Thyroid gland (tissue), 4 donors: ENCODE measurements at places on chromosomes 2 and 18.

DNA sequence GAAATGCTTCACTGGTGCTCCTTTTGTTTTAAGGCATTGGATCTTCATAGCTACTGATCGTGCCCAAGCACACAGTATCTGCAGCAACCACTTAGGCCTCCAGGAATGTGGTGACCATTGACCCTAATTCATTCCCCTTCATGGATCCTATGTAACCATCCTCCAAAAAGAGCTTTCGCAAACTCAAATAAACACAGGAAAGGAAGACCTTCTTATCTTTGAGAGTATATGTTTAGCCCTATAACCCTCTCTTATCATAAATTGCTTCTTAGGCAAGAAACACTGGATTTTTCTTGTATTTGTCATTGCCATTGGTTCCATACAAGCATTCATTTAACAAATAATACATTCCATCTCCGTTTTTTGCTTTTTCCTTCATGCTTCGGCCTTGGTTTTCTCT lies 4.1 kb upstream of the TTR start:
- no peaks in the 10 kb centered on the region for H3K36me3 ChIP-seq
- H3K27me3 ChIP-seq: no peaks in the 10 kb centered on the region
- no peak overlapping the region for H3K4me3 ChIP-seq
- no peak overlapping the region for H3K27ac ChIP-seq

DNA sequence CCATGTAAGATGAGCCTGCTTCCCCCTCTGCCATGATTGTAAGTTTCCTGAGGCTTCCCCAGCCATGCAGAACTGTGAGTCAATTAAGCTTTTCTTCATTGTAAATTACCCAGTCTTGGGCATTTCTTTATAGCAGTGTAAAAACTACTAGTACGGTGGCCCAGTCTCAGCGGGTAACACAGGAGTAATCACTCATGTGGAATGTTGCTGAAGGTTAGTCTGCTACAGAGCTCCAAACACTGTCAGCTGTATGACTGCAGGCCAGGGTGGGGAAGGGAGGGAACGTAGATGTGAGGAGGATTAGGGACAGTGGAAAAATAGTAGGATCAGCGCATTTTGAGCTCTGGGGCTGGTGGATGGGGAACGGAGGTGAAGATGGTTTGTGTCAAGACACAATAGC lies 711.2 kb upstream of the SOX11 start:
- no peaks in the 10 kb centered on the region for H3K36me3 ChIP-seq
- no peaks in the 10 kb centered on the region for H3K4me1 ChIP-seq
- no peak for DNase-seq
- H3K27me3 ChIP-seq: no peaks in the 10 kb centered on the region

DNA sequence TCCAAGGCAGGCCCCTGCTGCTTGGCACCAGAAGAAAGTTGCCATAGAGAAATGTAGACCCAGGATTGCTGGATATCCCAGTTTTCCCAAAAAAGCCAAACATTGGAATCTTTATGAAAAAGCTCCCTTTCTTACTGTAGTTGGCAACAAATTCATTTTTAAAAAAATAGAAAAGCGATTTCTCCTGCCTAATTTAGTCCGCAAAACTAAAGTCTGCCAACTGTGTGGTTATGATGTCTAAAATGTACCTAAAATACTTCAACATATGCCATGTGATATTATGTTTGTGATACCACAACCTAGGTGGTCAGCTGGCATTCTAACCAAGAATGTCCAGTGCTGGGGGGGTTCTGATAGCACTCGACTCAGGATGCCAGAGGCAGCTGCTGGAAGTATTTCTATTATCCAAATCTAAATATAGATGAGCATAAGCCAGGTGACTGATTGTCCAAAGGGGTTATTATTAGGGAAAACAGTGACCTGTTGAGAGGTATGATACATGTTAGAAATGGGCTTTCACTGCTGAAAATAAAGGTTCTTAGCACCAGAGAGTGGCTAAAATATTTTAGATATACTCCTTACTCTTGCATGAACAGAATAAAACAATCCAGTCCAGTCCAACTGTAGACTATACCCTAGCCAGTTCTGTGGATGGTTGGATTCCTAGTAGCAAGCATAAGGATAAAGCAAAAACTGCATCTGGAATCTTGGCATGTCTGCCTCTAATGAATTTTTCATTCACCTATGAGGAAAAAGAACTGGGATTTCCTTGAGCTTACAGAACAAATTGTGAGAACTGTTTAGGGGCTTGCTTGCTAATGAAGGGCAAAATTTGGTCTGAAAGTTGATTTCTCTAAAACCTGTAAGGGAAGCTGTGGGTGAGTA lies 101.7 kb downstream of the STK39 start:
- H3K4me1 ChIP-seq: peaks cover 27% of the 10 kb centered on the region
- H3K27ac ChIP-seq: peak overlapping the region; percentile 41
- no peaks in the 10 kb centered on the region for H3K27me3 ChIP-seq
- no peak for DNase-seq

- peak overlapping the region; percentile 86 for H3K4me3 ChIP-seq
- H3K27me3 ChIP-seq: no peaks in the 10 kb centered on the region
- H3K36me3 ChIP-seq: no peaks in the 10 kb centered on the region
- H3K27ac ChIP-seq: peak overlapping the region; percentile 76
- H3K4me1 ChIP-seq: peaks cover 6% of the 10 kb centered on the region
Observed at GRCh38 chr2:55418512-55419232, 984 bp downstream of the CCDC88A start.

DNA sequence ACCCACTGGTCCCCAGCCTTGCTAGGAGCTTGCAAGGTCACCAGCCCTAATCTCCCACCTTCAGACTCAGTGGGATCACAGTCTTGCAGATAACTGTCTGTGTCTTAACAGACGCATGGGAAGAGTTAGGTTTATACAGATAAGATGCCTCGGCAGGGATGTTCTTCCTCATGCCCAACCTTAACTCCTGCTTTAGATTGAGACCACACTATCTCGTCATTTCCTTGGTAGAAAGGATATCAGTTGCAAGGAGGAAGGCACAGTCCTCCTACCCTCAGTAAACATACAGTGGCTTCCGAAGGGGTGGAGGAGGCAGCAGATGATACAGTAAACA lies 7.2 kb downstream of the NT5DC4 start:
- no peaks in the 10 kb centered on the region for H3K36me3 ChIP-seq
- DNase-seq: no peak
- H3K27ac ChIP-seq: no peak overlapping the region
- H3K4me1 ChIP-seq: peaks cover 21% of the 10 kb centered on the region
- H3K27me3 ChIP-seq: no peaks in the 10 kb centered on the region
- no peak overlapping the region for H3K4me3 ChIP-seq

DNA sequence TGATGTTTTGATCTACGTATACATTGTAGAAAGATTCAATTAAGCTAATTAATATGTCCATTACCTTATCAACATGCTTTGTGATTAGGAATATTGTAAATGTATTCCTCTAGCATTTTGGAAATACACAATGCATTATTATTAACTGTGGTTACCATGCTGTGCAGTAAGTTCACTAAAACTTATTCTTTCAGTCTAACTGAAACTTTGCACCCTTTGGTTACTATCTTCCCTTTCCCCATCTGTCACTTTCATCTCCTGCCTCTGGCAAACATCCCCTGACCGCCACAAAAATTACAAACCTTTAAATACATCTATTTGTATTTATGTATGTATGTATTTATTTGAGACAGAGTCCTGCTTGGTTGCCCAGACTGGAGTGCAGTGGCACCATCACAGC lies 388.0 kb downstream of the NYAP2 start:
- no peaks in the 10 kb centered on the region for H3K27me3 ChIP-seq
- H3K4me1 ChIP-seq: no peaks in the 10 kb centered on the region
- no peaks in the 10 kb centered on the region for H3K36me3 ChIP-seq
- H3K27ac ChIP-seq: no peak overlapping the region

GRCh38 chr18:43863180-43863579 lies 585.9 kb upstream of the SYT4 start:
- H3K27ac ChIP-seq: no peak overlapping the region
- no peak for DNase-seq
- H3K4me1 ChIP-seq: no peaks in the 10 kb centered on the region
- no peaks in the 10 kb centered on the region for H3K36me3 ChIP-seq
- no peak overlapping the region for H3K4me3 ChIP-seq
- H3K27me3 ChIP-seq: no peaks in the 10 kb centered on the region

GRCh38 chr2:229254206-229254605 lies 16.9 kb downstream of the PID1 start:
- no peaks in the 10 kb centered on the region for H3K4me1 ChIP-seq
- no peaks in the 10 kb centered on the region for H3K27me3 ChIP-seq
- no peak overlapping the region for H3K4me3 ChIP-seq
- no peaks in the 10 kb centered on the region for H3K36me3 ChIP-seq
- H3K27ac ChIP-seq: no peak overlapping the region

- H3K27ac ChIP-seq: no peak overlapping the region
- no peaks in the 10 kb centered on the region for H3K4me1 ChIP-seq
- no peaks in the 10 kb centered on the region for H3K27me3 ChIP-seq
- no peak overlapping the region for H3K4me3 ChIP-seq
- DNase-seq: peak; percentile 30
Observed at GRCh38 chr2:49973917-49974368, 819.6 kb upstream of the FSHR start.

DNA sequence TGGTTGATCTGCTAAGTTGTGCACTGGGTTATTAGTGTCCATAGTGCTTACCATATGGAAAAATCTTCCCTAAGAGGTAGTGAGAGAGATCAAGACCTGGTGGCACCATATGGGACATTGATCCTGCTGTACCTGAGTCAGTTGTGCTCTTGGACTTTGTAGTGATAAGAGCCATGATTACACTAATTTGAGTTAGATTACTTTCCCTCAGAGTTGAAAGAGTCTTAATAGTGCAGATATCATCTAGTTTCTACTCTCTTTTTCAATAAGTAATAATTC lies 114.2 kb downstream of the KCNE4 start:
- no peak for DNase-seq
- H3K4me3 ChIP-seq: no peak overlapping the region
- no peaks in the 10 kb centered on the region for H3K36me3 ChIP-seq
- H3K27me3 ChIP-seq: no peaks in the 10 kb centered on the region
- no peak overlapping the region for H3K27ac ChIP-seq

GRCh38 chr2:95278051-95278471 lies 3.8 kb downstream of the PROM2 start:
- H3K27ac ChIP-seq: no peak overlapping the region
- H3K27me3 ChIP-seq: no peaks in the 10 kb centered on the region
- DNase-seq: no peak
- no peaks in the 10 kb centered on the region for H3K36me3 ChIP-seq

DNA sequence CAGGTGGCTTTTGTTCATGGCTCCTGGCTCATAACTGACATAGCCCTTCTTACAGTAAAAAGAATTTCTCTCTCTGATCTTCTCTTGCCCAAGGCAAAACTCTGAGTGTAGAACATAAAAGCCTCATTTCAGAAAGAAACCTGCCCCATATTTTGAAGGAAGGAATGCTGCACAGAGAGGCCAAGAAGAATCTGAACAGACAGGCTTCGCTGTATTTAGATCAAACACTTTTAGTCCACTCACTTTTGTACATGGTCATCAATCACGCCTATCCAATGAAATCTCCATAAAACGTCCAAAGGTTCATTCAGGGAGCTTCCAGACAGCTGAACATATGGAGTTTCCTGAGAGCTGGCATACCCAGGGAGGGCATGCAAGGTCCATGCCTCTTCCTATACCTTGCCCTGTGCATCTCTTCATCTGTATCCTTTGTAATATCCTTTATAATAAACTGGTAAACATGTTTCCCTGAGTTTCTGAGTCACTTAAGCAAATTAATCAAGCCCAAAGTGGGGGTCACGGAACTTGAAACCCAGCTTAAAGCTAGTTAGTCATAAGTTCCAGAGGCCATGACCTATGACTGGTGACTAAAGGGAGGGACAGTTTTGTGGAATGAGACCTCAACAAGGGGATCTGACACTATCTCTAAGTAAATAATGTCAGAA lies 62.5 kb upstream of the TMEM247 start:
- H3K4me1 ChIP-seq: no peaks in the 10 kb centered on the region
- no peak overlapping the region for H3K4me3 ChIP-seq
- H3K27ac ChIP-seq: no peak overlapping the region
- H3K36me3 ChIP-seq: no peaks in the 10 kb centered on the region

DNA sequence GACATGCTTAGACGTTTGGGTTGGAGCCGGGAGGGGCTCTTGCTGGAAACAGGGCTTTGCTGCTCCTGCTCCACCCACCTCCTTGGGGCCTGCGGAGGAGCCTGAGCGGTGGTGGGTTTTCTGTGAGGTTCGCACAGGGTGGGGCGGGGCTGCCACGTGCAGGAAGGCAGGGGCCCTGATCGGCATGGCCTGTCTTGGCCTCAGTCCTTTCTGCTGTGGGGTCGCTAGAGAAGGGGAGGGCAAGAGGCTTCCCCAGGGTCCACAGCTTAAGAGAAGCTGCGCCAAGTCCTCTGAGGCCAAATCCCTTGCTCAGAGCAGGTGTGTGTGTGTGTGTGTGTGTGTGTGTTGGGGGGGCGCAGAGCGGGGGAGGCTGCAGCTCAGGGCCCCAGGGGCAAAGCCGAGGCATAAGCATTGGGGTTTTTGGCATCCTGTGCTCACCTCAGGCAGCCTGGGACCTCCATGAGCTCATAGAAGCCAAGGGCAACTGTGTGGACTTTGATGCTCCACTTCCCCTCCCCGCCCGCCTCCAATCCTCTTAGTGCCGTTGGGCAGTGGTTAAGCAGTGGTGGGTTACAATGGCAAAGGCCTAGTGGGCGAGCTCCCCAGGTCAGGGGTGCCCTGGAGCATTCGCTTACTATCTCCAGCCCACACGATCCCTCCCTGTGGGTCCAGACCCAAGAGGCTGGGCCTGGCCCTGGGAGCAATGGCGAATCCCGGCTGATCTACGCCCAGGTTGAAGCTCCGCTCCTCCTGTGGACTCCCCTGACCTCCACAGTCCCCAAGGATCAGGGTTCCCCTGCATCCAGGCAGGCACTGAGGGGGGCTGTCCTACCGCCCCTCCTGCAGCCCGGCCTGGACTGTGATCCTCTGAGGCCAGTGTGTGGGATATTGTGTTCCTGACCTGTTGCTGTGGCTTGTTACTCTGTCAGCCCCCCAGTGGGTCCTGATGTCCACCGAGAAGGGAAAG lies 28.9 kb downstream of the TOGARAM2 start:
- H3K36me3 ChIP-seq: no peaks in the 10 kb centered on the region
- no peaks in the 10 kb centered on the region for H3K4me1 ChIP-seq
- H3K27ac ChIP-seq: no peak overlapping the region
- H3K27me3 ChIP-seq: no peaks in the 10 kb centered on the region

- no peak overlapping the region for H3K27ac ChIP-seq
- no peak overlapping the region for H3K4me3 ChIP-seq
- no peak for DNase-seq
- H3K36me3 ChIP-seq: no peaks in the 10 kb centered on the region
- H3K4me1 ChIP-seq: no peaks in the 10 kb centered on the region
Observed at GRCh38 chr2:22998359-22998758, 386.6 kb upstream of the KLHL29 start.

- no peak overlapping the region for H3K27ac ChIP-seq
- DNase-seq: no peak
- H3K4me1 ChIP-seq: no peaks in the 10 kb centered on the region
Observed at GRCh38 chr2:155714983-155715382, 617.5 kb downstream of the NR4A2 start.

DNA sequence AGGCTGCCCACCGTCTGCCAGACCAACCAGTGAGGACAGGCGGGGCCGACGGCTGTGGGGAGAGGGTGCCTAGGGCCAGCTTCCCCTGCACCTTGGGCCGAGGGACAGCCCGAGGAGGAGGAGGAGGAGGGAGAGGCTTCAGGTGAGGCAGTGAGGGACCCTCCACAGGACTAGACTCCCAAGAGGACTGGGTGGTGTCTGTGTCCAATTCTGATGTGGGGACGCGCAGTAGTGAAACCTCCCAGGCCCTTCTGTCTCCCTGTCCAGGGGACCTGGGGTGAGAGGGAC lies 19.8 kb upstream of the ASB1 start:
- H3K4me1 ChIP-seq: no peaks in the 10 kb centered on the region
- H3K27ac ChIP-seq: no peak overlapping the region
- peaks cover 3% of the 10 kb centered on the region for H3K36me3 ChIP-seq
- no peak for DNase-seq
- H3K4me3 ChIP-seq: no peak overlapping the region

GRCh38 chr18:42906761-42907160 lies 208.7 kb downstream of the RIT2 start:
- no peaks in the 10 kb centered on the region for H3K27me3 ChIP-seq
- no peaks in the 10 kb centered on the region for H3K4me1 ChIP-seq
- H3K36me3 ChIP-seq: no peaks in the 10 kb centered on the region
- H3K27ac ChIP-seq: no peak overlapping the region
- no peak overlapping the region for H3K4me3 ChIP-seq
